GM04503 (cell line): ENCODE measurements at places on chromosomes 12 and 14.

GRCh38 chr14:105421723-105422615, 2.3 kb downstream of the MTA1 start:
- DNase-seq = no peak

GRCh38 chr12:1798641-1799020, 21.7 kb upstream of the LRTM2 start:
- no peak for DNase-seq

DNA sequence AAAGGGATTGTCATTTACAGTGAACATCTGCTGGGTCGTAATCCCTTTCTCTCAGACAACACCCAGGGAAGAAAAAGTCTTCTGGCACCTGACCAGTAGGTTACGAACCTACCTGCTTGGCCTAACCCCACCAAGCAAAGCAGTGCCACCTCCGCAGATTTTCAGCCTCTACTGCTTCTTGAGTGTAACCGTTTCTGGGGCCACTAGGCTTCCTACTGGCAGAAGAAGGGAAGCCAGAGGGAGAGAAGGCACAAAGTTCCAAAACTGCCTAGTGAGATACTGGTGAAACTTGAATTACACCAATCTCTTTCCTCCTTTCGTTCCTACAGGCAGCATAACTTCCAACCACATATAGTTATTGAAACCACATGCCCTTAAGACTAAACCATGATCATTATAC, 383.6 kb downstream of the BCAT1 start:
- no peak for DNase-seq

DNA sequence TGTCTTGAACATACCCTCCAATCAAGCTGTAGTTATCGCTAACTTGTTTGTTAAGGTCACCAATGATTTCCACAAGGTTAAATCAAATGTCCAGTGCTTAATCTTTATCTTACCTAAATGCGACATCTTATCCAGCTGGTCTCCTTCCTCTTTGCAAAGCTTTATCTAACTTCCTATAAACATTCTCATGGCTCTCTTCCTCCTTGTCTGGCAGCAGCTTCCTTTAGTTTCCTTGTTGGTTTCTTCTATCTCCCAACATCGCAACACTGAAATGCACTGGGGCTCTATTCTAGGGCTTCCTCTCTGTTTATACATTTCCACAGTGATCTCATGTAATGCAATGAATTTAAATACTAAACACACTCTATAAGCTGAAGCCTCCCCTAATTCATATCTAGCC, 28.7 kb downstream of the UBE2N start:
- DNase-seq = no peak

GRCh38 chr12:99618657-99619056, 28.9 kb upstream of the GARIN6 start:
- no peak for DNase-seq

DNA sequence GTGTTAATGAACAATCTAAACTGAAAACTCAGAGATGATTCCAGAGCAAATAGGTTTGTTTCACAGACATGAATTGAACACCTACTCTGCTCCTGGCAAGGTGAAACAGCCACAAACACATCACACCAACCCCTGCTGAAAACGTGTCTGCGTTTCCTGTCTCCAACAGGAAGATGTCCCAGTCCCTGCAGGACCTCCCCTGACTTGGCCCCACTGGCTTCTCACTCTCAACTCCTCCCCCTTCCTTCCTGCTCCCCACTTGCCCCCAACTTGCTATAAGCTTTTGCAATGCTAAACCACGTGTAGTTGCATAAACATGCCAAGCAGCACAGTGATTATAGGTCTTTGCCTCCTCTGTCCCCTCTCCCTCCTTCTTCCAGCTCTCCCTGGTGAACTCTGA, 567.6 kb downstream of the BCL11B start:
- DNase-seq = no peak

DNA sequence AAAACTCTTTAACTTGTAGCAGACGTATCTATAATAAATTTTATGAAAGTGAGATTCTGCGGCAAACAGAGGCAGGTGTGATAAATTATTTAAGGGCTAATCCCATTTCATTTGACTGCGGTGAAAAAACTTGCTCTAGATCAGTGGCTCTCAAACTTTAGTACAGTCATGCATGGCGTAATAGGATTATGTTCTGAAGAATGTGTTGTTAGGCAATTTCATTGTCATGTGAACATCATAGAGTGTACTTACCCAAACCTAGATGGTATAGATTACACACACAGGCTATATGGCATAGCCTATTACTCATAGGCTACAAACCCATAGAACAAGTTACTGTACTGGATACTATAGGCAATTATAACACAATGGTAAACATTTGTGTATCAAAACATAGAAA, 83.7 kb downstream of the HEATR5A start:
- no peak for DNase-seq
